Thymus (tissue), 14 donors: ENCODE measurements at places on chromosomes 11 and 22.

- no peak for DNase-seq
- H3K36me3 ChIP-seq, result no peaks in the 10 kb centered on the region
- no peaks in the 10 kb centered on the region for H3K4me1 ChIP-seq
These were observed 86.0 kb downstream of the RASSF10 start for GRCh38 chr11:13094930-13095687.

DNA sequence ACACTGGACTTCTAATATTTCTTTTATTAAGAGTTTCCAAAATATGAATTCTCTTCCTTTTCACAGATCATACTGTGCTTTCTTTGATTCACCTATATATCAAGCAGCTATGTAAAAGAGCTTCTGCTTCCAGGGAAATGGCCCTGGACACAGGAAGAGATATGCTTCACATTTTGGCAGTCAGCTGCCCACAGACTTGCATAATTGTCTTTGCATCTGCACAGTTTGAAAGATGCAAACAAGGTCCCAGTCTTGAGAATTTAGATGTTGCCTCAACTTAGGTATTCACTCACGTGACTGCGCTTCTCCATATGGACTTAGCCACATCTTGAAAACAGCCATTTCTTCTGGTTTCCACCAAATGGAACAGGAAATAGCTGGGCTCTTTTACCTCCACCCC, 92.3 kb upstream of the POU2AF2 start:
- H3K4me1 ChIP-seq, result no peaks in the 10 kb centered on the region
- no peak for DNase-seq
- H3K4me3 ChIP-seq, result no peak overlapping the region

DNA sequence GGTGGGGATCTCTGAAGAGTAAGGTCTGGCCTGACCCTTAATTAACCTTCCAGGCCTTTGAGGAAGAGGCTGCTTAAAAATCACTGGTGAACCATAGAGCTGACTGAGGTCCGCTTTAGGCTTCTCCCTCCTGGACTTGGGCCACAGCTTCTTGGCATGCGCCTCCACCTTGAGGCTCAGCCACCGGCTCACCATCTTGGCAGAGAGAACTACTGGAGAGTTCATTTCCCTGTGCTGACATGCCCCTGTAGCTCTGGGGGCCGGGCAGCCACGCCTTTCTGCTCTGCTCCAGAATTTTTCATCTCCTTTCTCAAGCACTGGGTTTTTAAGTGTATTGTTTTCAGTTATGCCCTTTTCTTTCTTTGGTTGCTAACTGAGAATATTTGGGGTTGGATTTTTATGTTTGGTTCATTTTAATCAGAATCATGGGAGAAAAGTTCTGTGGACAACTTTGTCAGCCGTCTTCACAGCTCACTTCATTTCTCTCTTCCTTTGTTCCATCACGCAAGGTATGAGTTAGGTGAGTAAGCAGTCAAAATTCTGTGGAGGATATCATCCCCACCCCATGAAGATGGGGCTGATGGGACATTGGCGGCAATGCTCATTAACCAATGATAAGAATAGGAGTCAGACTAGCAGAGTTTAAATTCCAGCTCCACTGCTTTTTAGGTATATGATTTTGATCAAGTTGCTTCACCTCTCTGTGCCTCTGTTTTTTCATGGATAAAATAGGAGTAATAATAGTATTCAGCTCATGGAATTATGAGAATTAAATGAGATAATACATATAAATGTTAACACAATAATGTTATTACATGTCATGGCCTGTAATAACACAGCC, 103.9 kb downstream of the DBX1 start:
- H3K36me3 ChIP-seq, result no peaks in the 10 kb centered on the region
- H3K27me3 ChIP-seq, result no peaks in the 10 kb centered on the region
- H3K4me3 ChIP-seq, result no peak overlapping the region
- H3K27ac ChIP-seq, result peak overlapping the region; percentile 64

DNA sequence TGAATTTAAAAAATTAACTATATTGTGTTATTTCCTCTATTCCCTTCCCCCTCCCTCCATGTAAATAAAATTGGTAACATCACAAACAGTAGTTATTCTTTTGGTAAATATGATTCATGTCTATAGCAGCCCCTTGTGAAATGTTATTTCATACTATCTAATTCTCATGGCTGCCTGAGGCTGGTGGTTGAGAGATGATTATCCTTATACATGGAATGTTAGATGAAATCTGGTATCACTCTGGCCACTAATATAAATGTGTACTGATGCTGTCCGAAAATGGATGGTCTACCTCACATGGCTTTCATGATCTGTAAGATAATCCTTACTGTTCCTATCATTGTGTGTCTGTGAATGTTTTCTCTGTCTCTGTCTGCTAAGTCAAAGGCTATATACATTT, 25.0 kb upstream of the EXPH5 start:
- H3K4me1 ChIP-seq, result no peaks in the 10 kb centered on the region
- H3K27me3 ChIP-seq, result no peaks in the 10 kb centered on the region
- H3K27ac ChIP-seq, result no peak overlapping the region
- no peak overlapping the region for H3K4me3 ChIP-seq

DNA sequence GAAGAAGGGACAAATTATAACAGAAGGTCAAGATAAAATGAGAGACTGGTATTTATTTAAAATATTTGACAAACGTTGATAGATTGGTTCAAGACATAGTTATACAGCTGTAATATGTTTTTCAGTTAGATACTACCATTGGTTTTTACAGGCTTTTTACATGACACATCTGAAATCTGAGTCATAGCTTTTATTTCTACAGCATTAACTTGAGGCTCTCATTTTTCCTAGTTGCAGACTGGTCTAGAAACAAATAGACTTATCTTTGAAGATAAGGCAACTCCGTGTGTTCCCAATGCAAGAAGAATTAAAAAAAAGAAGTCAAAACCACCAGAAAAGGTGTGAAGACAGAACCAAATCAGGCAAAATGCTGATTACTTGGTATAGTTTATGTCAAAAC, 31.3 kb downstream of the CEP57 start:
- H3K27ac ChIP-seq, result no peak overlapping the region
- no peak for DNase-seq
- no peak overlapping the region for H3K4me3 ChIP-seq

GRCh38 chr11:94769880-94770279, 1.7 kb downstream of the AMOTL1 start:
- peaks cover 15% of the 10 kb centered on the region for H3K27me3 ChIP-seq
- DNase-seq, result no peak
- H3K27ac ChIP-seq, result peak overlapping the region; percentile 26
- H3K4me1 ChIP-seq, result peaks cover 10% of the 10 kb centered on the region
- H3K36me3 ChIP-seq, result no peaks in the 10 kb centered on the region

DNA sequence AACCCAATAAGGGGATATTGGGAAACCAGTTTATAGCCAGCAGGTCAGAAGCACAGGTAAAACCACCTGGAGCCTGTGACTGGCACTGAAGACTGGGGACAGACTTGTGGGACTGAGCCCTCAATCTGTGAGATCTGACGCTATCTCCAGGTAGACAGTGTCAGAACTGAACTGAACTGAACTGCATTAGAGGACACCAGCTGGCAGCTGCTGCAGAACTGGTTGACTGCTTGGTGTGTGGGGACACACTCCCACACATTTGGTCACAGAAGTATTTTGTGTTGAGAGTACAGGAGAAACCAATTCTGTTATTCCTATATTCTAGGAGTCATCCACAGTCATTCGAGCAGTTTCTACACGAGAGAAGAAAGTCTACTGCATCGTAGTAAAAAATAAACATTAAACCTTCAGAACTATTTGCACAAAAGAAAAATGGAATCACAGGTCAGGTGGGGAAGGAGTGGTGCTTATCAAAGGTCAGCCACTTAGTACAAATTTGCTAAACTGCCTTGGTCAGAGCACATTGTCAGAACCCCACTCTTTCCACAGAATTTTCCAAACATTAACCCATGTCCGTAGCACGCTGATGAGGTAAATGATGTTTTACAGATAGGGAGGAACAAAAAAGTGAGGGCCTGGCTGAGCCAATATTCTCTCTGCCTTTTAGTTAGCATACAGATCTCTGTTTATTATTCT, 77.2 kb downstream of the SIK3 start:
- no peaks in the 10 kb centered on the region for H3K27me3 ChIP-seq
- H3K27ac ChIP-seq, result peak overlapping the region; percentile 7
- DNase-seq, result no peak

DNA sequence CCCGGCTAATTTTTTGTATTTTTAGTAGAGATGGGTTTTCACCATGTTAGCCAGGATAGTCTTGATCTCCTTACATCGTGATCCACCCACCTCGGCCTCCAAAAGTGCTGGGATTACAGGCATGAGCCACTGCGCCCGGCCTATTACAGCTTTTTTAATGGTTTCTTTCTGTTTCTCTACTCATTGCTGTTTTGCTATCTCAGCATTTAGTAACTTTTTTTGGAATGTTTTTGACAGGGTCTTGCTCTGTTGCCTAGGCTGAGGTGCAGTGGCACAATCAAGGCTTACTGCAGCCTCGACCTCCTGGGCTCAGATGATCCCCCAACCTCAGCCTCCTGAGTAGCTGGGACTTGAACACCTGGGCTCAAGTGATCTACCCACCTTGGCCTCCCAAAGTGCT, 4.7 kb upstream of the CRKL start:
- H3K27me3 ChIP-seq, result no peaks in the 10 kb centered on the region
- H3K27ac ChIP-seq, result no peak overlapping the region
- no peaks in the 10 kb centered on the region for H3K36me3 ChIP-seq
- no peak for DNase-seq
- no peak overlapping the region for H3K4me3 ChIP-seq
- peaks cover 5% of the 10 kb centered on the region for H3K4me1 ChIP-seq
